ENCODE measurements at places on chromosomes 3 and 15. TPM values are rescaled to one million over a fixed set of nuclear protein-coding genes. Genes with fewer than 3 reads are reported as not detected.

PCSK6 gene
- total RNA-seq = 4.3 TPM

ETV5 gene
- total RNA-seq = 25.9 TPM

IRAK2 gene
- 21.6 TPM for total RNA-seq

CTXN2 gene
- total RNA-seq = not detected

IGDCC3 gene
- not detected for total RNA-seq

CYP1A2 gene
- total RNA-seq = not detected

DUOXA2 gene
- total RNA-seq = not detected

DOCK3 gene
- 0.15 TPM for total RNA-seq

ZBTB11 gene
- 12.2 TPM for total RNA-seq

RAMAC gene
- total RNA-seq = 18.7 TPM

SPG21 gene
- total RNA-seq = 81.9 TPM

SNTN gene
- total RNA-seq = not detected

CEMIP gene
- total RNA-seq = 0.10 TPM

THAP10 gene
- 4.5 TPM for total RNA-seq

TM4SF1 gene
- 612 TPM for total RNA-seq

GOLGA8T gene
- total RNA-seq = not detected

KLHL40 gene
- not detected for total RNA-seq

RBM6 gene
- 20.2 TPM for total RNA-seq

TRIM42 gene
- total RNA-seq = not detected

CFAP92 gene
- total RNA-seq = 0.27 TPM

CHRNA7 gene
- 0.73 TPM for total RNA-seq

KCNMB3 gene
- 1.4 TPM for total RNA-seq
